ENCODE measurements at places on chromosomes 6 and 20. TPM values are rescaled to one million over a fixed set of nuclear protein-coding genes. Genes with fewer than 3 reads are reported as not detected.

EYA4 gene
- total RNA-seq: 1.5 TPM

GHRH gene
- not detected for total RNA-seq

- no peak overlapping the region for H3K4me3 ChIP-seq
- no peak overlapping the region for H3K27ac ChIP-seq
- H3K36me3 ChIP-seq: no peaks in the 10 kb centered on the region
- no peak for DNase-seq
- H3K4me1 ChIP-seq: no peaks in the 10 kb centered on the region
These were observed 48.8 kb downstream of the NOX3 start for GRCh38 chr6:155406801-155407200.

OPRM1 gene
- total RNA-seq: 0.19 TPM

COMMD7 gene
- 31.1 TPM for total RNA-seq

DNA sequence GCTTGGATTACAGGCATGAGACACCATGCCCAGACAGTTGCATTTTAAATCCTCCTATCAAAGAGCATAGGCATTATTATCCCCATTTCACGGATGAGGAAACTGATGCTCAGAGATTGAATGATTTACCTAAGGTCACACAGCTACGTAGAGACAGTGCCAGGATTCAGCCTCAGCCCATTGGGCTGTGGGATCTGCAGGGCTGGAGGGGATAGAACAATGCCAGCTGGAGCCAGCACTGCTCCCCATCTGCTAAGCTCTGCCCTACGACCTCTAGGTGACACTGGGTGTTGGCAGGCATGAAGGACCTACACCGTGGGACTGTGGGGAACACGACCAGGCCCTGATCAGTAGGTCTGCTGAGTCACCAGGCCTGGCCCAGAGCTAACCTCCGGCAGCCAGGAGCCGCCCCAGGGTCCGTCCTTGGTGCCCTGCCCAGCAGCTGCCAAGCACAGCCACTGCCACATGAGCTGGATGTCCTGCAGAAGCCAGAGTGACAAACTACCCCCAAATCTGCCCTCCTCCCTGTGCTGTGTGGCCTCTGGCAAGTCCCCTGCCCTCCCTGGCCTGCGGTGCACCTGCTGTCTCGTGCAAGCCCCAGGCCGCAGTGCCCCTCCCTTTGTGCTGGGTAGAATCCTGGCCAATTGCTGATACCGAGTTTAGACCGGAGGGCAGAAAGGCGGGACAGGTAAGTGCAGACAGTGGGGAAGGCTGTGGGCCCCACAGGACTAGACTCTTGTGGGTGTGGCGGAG is 47.6 kb upstream of the PTGIS start:
- H3K4me3 ChIP-seq: no peak overlapping the region
- no peaks in the 10 kb centered on the region for H3K27me3 ChIP-seq
- DNase-seq: peak; percentile 95
- peaks cover 19% of the 10 kb centered on the region for H3K4me1 ChIP-seq
- H3K36me3 ChIP-seq: no peaks in the 10 kb centered on the region
- no peak overlapping the region for H3K27ac ChIP-seq

DNA sequence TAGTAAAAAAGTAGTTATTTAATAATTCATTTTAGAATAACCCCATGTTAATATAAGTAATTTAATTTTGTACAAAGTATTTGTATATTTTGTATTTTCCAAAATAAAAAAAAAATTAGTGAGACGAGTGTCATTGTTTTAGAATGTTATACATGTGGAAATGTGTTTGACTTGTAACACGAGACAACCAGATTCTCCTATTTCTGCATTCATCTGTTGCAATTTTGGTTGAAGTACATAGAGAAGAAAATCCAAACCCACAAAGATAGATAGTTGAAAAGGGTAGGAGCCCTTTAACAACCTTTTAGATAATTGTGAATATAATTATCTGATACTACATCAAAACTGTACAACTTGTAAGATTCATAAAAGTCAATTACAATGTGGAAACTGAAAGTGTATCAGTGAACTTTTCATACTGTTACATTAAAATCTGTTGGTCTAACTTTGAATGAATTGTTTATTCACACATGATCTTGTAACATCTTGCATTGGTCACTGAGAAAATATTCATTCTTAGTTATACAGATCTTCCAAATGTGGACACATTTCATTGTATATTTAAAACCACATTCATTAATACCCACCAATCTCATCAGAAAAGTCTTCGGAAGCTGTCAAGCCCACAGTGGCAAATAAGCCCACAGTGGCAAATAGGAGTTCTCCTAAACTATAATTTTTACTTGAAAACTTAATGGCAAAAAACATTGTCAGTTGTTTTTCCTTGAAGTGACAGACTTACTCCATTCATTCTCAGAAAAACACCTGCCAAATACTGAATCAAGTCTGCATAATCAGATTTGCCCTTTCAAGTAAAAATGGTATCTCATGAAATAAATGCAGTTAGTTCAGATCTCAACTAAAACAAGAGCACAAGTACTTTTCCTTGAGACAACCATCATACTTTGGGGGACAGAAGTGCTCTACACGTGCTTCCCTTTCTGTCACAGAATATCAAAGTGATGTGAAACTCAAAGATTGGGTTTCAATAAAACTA is 52.8 kb downstream of the FKBP5 start:
- no peak overlapping the region for H3K27ac ChIP-seq
- no peaks in the 10 kb centered on the region for H3K27me3 ChIP-seq
- H3K36me3 ChIP-seq: no peaks in the 10 kb centered on the region

PAK1IP1 gene
- total RNA-seq: 15.6 TPM

HTR1E gene
- not detected for total RNA-seq

OTOR gene
- total RNA-seq: not detected
